ENCODE measurements at places on chromosomes 12 and 14.
A peak's percentile ranks its signal among the peaks of the same experiment; 100 is the strongest.

DNA sequence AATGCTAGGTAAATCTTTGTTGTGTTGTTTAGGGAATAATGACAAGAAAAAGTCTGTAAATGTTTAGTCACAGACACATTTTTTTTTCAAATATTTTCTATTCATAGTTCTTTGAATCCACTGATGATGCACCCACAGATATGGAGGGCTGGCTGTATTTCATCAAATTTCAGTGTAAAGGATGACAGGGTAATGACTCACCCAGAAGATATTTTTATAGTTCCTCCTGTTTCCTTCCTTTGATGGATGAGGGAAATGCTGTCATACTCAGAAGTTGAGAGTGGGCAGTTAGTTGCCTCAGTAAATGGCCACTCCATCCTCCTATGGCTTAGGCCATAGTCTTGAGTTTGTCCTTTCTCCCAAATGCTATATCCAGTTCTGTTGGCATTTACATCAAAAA lies 76.9 kb upstream of the REP15 start:
- peak; percentile 74 for DNase-seq

DNA sequence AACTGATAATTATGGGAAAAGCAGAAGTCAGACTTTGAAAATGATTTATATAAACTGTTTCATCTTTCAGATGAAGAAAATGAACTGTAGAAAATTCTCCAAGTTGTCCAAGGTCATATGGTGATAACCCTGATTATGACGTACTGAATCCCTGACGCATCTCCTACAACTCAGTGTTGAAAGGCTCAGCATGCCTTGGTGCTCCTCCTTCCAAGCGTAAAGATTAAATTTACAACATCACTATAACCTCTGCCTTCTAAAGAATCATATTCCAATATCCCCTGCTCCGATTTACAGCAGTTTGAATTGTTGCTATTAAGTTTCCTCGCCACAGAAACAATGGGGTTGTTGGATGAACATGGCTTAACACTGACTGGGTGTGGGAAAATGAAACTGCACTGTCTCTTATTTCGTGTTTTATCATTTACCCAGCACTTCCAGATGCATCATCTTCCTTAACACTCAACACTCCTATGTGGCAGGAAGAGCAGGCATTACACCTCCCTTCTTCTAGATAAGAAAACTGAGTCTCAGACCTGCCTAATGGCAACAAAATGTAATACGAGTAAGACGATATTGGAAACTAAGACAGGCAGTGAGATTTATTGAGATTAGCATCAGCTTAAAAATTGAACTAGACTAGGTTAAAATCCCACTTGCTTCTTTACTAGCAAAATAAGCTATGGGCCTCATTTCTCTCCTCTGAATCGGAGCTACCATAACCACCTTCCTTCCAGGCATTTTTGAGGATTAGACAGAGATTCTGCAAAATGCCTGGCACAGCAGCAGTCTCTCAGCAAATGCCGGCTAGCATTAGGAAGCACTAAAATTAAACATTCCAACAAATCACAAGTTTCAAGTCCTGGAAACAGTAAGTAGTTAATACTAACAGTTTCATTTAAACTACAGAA lies 74.2 kb downstream of the PPM1H start:
- DNase-seq: no peak

GRCh38 chr14:20697273-20698017 lies 8.9 kb downstream of the ANG start:
- no peak for DNase-seq

- DNase-seq: no peak
Observed at GRCh38 chr12:123910761-123911193, 61.9 kb downstream of the CCDC92 start.

DNA sequence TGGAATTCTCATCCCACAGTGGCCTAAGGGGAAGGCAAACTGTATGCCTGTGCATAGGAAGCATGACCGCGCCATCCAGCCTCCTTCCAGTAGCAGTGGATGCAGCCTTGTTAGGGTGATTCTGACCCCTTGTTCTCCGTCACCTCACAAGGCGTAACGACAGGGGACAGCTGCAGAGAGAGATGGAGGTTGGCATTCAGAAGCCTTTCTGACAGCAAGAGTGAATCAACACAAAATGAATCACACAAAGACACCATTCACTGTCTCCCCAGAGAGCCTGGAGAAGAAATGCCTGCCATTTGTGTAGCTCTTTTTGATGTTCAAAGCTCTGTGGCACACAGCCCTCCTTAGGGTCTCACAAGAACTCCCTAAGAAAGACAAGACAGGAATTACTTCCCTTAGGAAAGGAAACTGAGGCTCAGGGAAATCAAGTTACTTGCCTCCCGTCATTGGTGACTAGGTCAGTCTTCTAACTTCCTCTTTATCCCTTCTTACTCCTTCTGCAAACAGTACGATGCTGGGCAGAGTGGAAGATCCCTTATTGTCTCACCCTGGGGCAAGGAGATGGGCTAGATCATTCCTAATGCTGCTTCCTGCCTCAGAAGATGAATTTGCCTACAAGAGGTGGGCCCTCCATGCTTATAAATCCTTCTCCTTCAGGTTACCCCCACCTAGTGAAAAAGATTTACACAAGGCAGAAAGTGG lies 280.9 kb downstream of the CACNA1C start:
- no peak for DNase-seq

- DNase-seq: no peak
Observed at GRCh38 chr12:22431693-22432251, 97.3 kb upstream of the ST8SIA1 start.

GRCh38 chr12:22672951-22673350 lies 48.0 kb downstream of the ETNK1 start:
- peak; percentile 64 for DNase-seq

GRCh38 chr12:120678572-120678971 lies 8.4 kb upstream of the MLEC start:
- DNase-seq: no peak

DNA sequence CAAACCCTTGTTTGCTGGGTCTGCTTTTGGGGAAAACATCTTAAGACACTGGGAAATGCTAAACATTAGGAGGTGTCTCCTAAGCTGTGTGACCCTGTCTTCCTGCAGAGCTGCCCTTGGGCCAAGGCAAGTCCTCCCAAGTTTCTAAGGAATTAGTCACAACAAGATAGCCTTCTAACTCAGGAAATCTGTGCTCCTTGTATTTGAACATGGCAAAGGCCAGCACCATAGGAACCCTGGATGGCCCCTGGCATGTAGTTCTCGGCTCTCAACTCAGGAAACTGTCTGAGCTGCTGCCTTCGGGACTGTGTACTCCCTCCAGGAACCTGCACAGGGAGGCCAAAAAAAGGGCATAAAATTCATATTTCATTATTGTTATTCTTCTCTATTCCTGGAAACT lies 37.6 kb upstream of the LTBP2 start:
- DNase-seq: no peak

GRCh38 chr12:25083211-25083610 lies 111.7 kb downstream of the DNAI7 start:
- DNase-seq: no peak

- DNase-seq: no peak
Observed at GRCh38 chr14:55577229-55577628, 2.8 kb upstream of the KTN1 start.

- no peak for DNase-seq
Observed at GRCh38 chr14:89379006-89379405, 38.0 kb downstream of the FOXN3 start.

- no peak for DNase-seq
Observed at GRCh38 chr12:15494329-15495046, 172.2 kb downstream of the PTPRO start.

GRCh38 chr12:100404769-100405407 lies 48.0 kb downstream of the SLC17A8 start:
- peak; percentile 3 for DNase-seq

- no peak for DNase-seq
Observed at GRCh38 chr12:27937768-27938167, 34.8 kb downstream of the PTHLH start.

GRCh38 chr14:61188978-61189808 lies 91.9 kb downstream of the TMEM30B start:
- peak; percentile 33 for DNase-seq

DNA sequence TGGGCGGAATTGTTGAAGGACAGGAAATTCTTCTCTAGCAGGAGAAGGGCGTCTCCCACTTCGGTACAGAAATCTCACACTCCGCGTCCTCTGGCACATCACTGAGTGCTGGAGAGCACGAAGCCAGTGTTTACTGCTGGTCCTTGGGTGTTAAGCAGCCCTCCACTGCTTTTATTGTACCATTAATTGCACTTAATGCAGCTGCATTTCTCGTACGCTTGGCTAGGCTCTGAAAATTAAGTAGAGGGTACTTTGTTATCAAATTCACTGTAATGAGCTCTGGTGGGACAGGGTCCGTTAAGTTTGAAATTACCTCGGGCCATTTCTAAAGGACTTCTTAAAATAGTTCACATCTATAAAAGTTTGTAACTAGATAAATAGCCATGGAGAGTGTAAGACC lies 411.2 kb downstream of the NPAS3 start:
- DNase-seq: no peak

- no peak for DNase-seq
Observed at GRCh38 chr12:16271062-16271461, 6.4 kb downstream of the SLC15A5 start.

- no peak for DNase-seq
Observed at GRCh38 chr12:11810206-11810545, 160.7 kb downstream of the ETV6 start.

DNA sequence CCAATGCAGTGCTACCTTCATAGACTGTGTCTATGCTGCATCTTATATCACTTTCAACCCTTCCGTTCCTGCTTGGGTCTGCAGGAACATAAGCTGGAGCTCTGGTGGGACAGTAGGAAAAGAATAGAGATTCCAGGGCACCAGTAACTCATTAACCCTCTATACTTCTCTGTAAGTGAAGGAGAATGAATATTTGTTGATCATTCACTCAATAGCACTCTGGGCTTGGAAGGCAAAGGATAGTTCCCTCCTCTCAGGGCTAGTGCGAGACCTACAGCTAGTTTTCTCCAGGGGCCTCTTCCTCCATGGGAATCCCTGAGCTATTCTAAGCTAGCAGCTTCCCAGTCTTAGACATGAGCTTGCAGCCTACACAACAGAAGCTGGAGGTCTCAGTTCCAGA lies 84.7 kb downstream of the BMP4 start:
- no peak for DNase-seq

GRCh38 chr14:27686137-27686536 lies 1080.5 kb upstream of the FOXG1 start:
- no peak for DNase-seq

- DNase-seq: no peak
Observed at GRCh38 chr12:14313379-14314138, 51.9 kb upstream of the ATF7IP start.

DNA sequence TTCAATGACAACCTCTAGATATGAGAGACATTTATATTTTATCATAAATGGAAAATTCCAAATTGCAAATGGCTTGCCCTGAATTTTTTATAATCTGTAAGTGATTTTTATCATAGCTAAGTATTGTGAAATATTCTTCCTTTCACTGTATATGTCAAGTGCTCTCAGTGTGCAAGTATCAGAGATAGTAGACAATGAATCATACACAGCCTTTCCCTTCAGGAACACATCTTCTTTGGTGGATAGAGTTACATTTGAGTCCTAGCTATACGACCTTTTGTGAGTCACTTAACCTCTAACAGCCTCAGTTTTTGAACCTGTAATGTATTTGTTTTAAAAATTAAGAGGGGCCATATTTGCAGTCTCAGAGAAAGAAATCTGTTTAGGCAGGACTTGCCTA lies 350.7 kb upstream of the SEL1L start:
- DNase-seq: no peak

- no peak for DNase-seq
Observed at GRCh38 chr14:64220466-64220865, 73.7 kb downstream of the ESR2 start.

GRCh38 chr14:73240816-73241480 lies 3.6 kb downstream of the PAPLN start:
- no peak for DNase-seq

DNA sequence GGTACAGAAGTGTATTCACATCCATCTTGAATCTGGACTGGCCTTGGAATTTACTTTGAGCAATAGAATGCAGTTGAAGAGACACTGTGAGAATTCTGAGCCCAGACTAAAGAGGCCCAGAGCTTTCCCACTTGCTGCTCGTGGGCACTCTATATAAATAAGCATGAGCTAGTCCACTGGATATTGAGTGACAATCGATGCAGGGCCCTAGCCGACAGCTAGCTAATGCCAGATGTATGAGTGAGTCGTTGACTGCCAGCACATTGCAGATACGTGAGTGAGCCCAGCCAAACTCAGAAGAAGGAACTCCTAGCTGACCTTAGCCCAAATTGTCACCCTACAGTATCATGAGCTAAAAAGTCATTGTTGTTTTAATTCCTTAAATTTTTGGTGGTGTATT lies 24.9 kb downstream of the NAV3 start:
- no peak for DNase-seq

DNA sequence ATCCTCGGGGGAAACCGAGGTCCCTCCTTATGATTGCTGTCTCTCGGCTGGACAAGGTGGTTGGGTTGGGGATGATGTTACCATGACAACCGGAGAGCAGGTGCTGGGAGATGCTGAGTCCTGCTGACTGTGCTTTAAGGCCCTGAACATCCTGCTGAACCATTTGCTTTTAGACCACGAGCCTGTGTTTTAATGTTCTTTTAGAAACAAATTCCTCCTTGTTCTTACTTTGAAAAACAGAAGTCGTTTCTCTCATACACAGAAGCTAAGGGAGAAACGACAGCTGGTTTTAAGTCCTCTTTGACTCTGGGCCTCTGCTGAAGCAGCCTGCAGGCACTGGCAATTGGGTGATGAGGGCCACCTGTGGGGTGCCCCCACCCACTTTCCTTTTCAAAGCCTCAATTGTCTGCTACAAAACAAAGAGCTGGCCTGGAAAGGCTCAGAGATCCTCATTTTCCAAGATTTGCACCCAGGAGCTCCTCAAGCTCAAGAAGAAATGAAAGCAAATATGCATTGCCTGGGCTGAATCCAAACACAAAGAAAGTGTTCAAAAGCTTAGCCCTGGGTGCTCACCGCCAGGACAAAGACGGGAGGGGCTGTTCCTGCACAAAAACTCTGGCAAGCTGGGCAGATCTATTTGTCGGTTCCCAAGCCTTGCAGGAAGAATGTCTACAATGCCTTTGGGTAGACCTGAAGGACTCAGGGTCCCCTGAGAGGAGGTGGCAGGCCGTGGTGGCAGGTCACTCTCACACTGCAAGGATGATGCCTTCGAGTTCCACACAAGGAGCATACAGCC lies 90.0 kb upstream of the CLMN start:
- no peak for DNase-seq

GRCh38 chr12:29625359-29625953 lies 128.0 kb upstream of the OVCH1 start:
- no peak for DNase-seq
